CD4-positive, alpha-beta T cell treated with Interleukin-4 for 1 hour (primary cell): ENCODE measurements at places on chromosomes 11 and 22.

GRCh38 chr11:65498042-65498726, 661 bp upstream of the MALAT1 start:
- DNase-seq: peak; percentile 81

DNA sequence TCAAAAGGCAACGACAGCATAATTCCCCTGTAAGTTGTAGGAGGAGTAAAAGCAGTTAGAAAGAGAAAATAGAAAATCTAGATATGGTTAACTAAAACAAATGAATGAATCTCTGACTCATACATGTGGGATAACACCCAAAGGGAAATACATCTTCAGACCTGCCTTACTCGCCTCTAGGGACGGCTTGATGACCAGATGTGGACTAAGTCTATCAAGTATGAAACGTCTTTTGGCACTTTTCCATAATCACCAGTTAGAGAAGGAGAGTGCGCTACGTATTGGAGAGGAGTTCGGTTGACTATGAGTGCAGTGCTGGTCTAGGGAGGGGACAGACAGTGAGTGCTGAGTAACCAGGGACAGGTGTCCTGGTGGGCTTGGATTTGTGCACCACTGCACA, 459.9 kb downstream of the OPCML start:
- no peak for DNase-seq

- DNase-seq: no peak
Measured at GRCh38 chr11:57301711-57302423, 22.9 kb downstream of the TNKS1BP1 start.

DNA sequence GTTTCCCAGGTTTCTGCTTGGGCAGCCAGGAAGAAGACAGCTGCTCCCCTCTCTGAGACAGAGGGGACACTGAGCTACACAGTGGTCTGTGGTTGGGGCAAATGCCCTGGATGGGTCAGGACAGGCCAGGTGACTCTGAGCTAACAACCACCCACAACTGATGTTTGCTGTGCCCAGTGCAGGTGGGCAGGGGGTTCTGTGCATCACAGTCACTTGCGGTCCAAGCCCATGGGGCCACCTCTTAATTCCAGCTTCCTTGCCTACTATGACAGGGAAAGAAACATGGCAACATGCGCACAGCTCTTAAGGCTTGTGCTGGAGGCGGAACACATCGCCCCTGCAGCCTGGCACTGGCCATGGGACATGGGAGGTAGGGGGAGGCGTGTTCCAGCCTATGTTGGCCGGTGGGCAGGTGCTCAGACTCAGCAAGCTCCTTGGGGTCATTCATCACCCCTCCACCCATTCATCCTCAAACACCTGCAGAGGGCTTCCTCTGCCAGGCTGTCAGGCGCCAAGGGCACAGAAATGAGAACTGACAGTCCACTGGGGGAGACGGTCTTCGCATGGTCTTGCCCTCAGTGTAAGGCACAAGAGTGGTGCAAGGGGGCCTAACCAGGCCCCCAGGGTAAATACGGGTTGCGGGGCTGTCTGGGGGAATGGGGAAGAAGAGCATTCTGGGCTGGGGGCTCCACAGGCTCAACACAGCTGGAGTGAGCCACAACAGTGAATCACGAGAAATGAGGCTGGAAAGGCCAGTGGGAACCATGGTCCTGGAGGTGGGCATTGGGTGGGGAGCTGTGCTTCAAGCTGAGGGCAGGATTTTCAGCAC, 55.6 kb downstream of the ARFGAP3 start:
- no peak for DNase-seq

DNA sequence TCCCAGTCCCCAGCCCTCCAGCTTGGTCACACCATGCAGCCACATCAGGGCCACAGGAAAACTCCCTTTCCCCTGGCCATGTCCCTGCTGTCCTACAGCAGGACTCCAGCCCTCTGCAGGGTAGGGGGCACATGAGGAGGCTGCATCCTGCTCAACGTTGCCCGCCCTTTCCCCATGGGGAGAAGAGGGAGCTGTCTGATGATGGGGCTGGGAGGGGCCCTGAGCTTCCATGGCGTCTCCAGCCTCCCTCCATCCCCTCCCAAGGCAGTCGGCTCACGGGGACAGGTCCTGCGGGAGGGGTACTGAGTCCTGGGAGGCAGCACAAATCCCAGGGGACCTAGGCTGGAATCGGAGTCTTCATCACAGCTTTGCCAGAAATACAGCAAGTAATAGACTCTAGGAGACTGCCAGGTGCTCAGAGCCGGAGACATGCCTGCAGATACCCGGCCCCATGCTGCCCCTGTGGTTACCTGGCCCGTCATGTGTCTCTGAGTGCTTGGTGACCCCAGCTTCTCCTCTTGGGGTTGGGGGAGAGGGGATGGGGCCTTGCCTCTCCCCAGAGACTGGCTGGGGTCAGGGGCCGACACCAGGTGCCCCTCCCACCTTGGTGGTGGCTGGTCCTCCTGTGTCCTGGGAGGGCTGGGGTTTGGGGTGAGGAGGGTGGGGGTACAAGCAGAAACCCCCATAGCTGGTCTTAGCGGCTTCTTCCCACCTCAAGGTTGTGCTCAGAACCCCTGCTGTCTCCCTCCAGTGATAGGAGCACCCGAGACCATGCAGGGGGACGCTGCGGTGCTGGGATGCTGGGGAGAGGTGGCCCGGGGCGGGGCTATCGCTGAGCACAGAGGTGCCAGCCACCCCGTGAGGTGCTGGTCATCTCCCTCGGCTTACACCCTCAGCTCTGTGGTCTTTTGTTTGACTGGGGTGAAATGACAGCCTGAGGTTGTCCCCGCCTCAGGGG, 2.3 kb downstream of the MRGPRE start:
- DNase-seq: no peak

DNA sequence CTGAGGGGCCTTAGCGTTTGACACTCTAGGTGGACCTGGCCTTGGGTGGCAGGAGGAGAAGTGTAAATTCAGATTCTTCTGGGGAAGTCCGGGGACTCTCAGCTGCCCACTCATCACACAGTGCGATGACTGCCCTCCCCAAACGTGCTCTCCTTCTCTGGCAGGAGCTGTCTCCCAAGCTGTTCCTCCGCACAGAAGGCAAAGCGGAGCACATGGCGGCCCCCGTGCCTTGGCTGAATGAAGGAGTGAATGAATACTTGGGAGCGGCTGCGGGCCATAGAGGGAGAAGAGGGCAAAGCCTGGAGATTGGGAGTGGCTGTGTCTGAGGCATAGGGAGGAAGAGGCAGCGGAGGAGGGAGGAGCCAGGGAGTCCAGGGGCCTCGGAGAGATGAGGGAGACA, 6.9 kb upstream of the NAA40 start:
- no peak for DNase-seq

DNA sequence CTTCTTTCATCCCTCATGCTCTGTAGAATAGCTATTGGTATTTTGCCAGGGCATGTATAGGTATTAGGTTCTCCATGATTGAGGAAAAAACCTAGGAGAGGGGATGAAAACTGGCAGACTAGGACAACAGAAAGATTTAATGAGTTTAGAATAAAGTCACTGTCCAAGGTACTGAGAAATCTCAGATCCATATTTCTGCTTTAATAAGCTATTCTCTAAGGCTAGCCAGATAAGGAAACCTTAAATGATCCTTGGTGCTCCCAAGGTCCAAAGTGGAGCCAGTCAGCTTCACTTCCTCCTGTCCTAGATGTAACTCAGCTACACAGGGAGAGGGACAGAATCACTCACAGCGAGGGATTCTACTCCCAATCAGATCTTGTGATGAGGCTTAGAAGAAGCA, 13.7 kb upstream of the CSNK2A3 start:
- no peak for DNase-seq

GRCh38 chr11:117071344-117071787, 26.9 kb downstream of the SIK3 start:
- no peak for DNase-seq

GRCh38 chr22:30185129-30185528, 61.4 kb downstream of the LIF start:
- no peak for DNase-seq
